Neuronal stem cell (in vitro differentiated cells): ENCODE measurements at places on chromosomes 13 and 19.

DNA sequence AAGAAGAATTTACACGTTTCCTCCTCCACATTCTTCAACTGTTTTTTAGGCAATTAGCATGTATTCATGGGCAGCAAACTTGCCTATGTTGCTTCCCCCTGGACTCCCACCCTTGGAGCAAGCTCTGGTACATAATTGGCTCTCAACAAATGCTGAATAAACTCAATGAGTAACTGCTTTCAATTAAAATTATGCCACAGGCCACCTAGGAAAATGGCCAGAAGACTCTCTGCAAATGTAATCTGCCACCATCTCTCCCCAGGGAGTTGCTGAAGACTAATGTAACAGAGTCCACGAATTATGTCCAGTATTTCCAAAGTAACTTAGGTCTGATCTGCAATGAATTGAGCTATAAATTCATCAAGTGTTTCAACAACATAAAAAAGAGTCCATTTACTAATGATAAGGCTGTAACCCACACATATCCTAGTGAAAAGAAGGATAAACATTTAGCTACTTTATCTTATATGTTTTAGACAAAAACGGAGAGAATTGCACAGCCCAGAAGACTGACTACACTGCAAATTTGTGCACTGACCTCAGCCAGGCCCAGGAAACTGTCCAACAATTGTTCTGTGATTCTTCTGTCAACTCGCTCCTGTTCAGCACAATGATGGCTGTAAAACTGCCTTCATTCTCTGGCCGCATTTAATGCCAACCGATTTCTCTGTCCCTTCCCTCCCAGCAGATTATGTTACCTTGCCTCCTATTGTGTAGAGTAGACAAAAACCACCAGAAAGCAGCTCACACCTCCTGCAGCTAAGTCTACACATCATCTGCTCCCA is 808.6 kb upstream of the ARGLU1 start:
- DNase-seq, result no peak

DNA sequence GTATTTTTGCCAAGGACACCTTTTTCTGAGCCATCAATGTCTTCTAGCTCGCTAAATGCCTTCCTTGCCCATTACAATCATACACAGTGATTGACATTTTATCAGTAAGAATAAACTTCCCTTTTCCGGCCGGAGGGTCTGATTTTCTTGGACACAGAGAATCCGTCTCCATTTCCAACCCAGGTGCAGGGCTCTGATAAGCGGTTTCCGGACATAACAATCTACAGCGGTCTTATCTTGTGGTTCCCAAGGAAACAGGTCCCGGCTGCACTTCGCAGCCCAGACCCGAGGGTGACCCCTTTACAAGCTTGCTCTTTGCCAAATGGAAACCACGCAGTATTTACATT is 5.1 kb upstream of the ZNF77 start:
- no peak for DNase-seq

DNA sequence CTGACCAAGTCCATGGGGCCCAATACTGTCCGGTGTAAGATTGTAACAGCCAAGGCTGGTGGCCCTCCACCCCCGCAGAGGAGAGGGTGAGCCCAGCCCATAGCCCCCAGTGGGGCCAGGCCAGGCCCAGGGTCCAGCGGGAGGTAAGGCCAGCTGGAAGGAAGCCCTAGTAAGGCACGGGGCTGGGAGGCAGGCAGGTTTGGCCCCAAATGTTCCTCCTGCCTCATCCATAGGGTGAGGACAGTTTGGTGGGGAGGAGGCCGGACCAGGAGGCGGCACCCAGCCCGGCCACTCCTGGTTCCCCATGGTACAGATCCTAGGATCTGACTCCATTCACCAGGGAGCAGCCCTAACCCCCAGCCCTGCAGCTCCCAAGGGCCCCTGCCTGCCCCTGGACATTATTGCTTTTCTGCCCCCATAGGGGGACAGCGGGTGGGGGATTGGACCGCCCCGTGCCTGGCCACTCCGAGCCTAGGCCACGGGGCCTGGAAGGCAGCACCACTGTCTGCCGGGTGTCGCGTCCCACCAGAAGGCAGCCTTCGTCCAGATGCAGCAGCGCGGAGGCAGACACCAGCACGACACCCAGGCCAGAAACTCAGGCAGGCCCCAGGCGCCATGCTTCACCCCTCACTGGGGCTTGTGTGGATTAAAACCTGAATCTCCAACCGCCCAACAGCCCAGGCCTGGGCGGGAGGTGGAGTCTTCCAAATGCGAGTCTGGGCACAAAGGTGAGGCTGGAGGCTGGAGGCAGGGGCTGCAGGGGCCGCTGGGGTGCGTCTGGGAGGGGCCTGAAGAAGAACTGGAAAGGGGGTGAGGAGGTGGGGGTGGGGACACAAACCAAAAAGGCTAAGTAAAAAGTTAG is 6.7 kb upstream of the CCNP start:
- no peak for DNase-seq

- DNase-seq, result no peak
Observed at GRCh38 chr19:10133596-10133995, 13.9 kb upstream of the EIF3G start.

DNA sequence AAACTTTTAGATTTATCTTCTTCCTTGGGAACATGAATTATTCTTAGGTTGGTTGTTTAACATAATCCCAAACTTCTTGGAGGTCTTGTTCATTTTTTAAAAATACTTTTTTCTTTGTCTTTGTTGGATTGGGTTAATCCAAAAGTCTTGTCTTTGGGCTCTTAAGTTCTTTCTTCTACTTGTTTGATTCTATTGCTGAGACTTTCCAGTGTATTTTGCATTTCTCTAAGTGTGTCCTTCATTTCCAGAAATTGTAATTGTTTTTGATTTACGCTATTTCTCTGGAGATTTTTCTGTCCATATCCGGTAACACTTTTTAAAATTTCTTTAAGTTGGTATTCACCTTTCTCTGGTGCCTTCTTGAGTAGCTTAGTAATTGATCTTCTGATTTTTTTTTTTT is 9.8 kb upstream of the KLK15 start:
- DNase-seq, result no peak

DNA sequence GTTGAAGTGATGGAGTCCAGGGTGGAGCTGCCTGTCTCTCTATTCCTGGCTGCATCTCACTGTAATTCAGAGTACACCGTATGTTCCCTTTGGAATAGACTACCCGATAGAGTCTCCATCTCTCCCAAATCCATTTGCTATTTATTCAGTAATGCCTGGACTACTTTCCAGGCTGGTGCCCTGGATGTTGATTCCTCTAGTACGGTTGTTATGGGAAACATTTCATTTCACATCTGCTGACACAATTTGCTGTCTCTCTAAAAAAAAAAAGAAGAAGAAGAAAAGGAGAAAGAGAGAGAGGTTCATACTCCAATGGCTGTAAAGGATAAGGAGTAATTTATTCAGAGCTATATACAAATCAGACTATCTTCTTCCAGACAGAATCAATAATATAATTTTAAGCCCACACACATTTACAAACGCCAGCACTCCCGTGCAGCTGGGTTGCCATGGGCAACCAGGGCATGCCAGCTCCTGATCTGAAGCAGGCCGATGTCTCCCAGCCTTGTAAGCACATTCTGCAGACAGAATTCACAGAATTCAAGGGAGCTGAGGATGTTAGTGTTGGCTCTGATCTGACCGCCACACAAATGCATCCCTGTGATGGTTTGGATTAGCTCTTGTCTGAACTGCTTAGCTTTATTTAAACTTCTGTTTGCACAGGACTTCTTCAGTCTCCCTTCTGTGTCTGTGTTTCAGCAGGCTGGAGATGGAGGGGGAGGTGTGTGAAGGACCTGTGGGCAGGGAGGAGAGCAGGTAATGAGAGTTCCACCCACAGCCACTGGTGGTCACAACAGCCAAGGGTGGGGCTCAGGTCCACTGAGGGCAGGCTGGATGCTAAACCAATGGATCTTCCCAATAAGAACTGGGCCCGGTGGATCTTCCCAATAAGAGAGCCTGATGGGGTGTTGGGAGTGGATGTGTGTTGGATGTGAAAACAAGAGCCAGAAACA is 66.0 kb downstream of the TEX26 start:
- DNase-seq, result no peak

DNA sequence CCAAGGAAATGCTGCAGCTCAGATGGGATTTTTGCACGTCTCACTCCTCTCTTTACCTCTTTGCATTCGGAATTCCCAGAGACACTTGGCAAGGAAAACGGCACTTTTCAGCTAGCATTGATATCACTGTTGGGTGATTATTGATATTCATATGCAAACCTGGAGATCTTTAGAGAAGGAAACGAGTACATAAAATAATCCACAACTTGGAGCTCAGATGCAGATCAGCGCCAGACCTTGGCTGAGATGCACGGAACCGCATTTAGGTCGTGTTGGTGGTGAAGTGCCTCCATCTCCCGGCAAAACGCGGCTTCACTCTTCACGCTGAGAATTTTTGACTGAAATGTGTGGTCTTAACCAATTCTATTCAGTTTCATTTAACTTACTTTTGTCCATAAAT is 77.2 kb upstream of the ARHGEF7 start:
- no peak for DNase-seq

DNA sequence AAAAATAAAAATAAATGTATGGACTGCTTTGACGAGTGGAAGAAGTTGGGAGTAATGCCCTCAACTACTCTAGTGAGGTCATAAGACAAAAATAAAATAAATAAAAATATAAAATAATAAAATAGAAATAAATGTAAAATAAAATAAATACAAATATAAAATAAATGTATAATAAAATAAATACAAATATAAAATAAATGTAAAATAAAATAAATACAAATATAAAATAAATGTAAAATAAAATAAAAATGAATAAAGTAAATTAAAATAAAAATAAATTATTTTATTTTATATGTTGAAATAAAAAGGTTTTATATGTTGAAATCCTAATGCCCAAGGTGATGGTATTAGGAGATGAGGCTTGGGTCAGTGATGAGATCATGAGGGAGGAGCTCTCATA is 20.1 kb upstream of the IGSF23 start:
- DNase-seq, result no peak

GRCh38 chr19:35114353-35115176 is 1.1 kb upstream of the FXYD3 start:
- DNase-seq, result peak; percentile 91

- DNase-seq, result no peak
Observed at GRCh38 chr13:114115191-114115671, 17.2 kb downstream of the RASA3 start.
